Hematopoietic multipotent progenitor cell treated with erythropoietin and hydrocortisone succinate and interleukin-3 and kit ligand, for 6 days (in vitro differentiated cells): ENCODE measurements at places on chromosomes 16 and 17.

DNA sequence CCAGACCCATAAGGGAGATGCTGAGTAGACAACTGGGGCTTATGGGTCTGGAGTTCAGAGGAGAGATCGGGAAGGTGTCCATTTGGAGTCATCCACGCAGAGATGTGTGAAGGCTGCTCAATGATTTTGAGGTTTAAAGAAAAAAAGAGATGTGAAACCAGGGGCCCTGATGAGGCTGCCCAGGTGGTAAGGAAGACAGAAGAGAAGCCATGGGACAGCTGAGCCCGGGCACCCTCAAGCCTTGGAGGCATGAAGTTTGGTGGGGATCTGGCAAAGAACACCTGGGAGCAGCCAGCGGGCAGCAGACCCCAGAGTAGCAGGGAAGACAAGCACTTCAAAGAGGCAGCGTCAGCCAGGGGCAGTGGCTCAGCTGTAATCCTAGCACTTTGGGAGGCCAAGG lies 20.8 kb upstream of the MYO15B start:
- no peak for DNase-seq

DNA sequence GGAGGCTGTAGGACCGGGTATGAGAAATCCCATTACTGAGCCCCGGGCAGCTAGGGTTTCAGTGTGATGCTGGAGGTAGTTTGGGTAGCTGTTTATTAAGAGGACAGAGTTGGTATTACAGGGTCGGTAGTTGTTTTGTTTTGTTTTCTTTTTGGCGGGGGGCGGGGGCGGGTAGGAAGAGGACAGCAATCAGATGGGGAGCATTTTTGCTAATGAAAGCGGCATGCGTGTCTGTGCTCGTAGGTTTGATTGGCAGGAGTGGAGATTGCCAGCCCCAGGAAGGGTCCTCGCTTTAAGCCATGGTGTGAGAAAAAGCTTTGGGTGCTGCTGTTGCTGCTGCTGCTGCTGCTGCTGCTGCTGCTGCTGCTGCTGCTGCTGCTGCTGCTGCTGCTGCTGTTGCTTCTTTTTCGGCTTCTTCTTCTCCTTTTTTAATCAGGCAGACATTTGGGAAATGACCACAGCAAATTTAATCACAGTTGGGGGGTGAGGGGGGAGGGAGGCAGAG lies 498.5 kb upstream of the ZFHX3 start:
- no peak for DNase-seq

DNA sequence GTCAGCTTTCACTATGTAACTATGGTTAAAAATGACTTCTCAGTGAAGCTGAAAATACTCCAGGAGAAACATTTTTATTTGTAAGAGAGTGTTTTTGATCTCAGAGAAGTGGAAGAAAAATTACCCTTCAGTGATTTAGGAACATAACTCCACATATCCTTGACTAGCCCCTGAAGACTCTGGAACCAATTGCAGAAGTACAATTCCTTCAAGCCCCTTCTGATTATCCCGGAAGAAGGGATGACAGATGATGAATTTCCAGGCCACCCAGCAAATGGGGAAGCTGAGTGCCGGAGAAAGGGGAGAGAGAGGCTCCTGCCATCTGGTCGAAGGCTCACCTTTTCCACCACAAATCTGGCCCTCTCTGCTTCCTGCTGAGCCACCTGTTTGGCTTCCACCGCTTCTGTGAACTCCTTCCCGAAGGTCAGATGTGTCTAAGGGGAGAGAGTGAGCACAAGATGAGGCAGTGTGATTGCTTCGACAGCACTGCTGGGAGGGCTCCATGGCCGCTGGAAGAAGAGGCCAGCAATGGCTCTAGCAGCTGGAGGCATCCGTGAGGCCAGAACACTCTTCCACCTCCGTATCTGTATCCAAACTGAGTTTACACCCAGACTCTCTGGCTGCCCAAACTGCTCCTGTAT lies 8.1 kb downstream of the PHB1 start:
- no peak for DNase-seq

GRCh38 chr16:81567987-81568748 lies 123.6 kb downstream of the CMIP start:
- no peak for DNase-seq

DNA sequence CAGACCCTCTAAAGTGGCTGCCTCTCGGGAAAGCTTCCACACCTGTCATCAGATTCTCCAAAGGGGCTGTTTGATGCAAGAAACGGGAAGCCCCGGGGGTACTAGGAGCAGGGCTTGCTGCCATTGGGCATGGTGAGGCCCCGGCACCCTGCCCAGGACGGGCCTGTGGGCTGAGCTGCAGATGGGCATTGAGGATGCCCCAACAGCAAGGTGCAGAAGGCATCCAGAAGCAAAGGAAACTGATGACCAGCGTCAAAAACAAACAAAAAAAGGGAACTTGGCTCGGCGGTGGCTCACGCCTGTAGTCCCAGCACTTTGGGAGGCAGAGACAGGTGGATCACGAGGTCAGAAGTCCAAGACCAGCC lies 1.5 kb upstream of the LIMD2 start:
- DNase-seq: no peak

DNA sequence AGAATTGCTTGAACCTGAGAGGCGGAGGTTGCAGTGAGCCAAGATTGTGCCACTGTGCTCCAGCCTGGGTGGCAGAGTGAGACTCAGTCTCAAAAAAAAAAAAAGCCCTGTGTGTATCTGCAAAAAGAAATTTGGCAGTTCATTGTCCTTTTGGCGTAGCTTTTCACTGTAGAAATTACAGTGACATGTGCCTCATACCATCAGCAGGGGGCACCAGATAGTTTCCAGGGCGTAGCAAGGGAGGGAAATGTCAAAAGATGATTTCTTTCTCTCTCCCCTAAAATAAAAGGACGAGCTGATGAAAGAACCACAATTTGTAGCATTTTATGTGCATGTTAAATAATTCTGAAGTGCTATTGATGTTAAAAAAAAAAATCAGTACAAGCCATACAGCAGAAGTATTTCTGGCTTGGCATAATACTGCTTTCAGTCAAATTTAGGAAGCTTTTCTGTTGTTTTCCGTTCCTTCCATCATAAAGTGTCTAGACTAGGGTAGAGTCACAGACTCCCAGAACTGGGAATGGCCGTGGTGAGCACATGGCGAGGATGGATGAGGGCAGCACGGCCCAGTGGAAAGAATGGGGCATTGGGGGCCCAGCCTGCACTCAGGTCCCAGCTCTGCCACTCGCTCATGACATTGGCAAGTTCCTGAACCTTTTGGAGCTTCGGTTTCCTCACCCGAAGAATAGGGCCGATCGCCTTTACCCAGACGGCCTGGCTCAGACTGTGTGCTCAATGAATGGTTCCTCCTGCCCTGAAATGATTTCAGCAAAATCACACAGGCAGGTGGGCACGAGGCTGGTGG lies 59.8 kb upstream of the RPH3AL start:
- DNase-seq: peak; percentile 93

DNA sequence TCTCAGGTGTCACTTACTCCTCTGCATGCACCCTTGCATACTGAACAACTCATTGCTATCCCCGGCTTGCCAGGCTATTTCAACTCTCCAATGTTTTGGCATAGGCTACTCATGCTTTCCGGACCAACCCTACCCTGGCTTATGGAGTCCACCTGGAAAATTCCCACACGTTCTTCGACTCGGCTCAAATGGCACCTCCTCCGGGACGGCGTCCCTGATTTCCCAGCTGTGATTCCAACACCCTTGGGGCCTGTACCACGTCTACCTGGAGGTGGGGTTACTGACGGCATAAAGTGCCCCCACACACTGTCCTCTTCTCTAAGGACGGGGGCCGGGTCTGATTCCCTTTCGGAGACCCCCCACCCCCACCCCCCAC lies 498 bp downstream of the SMYD4 start:
- DNase-seq: peak; percentile 9

- DNase-seq: no peak
These were observed 5.1 kb downstream of the LDHD start for GRCh38 chr16:75111514-75111940.

GRCh38 chr16:30758988-30759491 lies 2.8 kb downstream of the CFAP119 start:
- DNase-seq: peak; percentile 76

GRCh38 chr17:56297184-56297583 lies 143.9 kb downstream of the ANKFN1 start:
- peak; percentile 68 for DNase-seq

DNA sequence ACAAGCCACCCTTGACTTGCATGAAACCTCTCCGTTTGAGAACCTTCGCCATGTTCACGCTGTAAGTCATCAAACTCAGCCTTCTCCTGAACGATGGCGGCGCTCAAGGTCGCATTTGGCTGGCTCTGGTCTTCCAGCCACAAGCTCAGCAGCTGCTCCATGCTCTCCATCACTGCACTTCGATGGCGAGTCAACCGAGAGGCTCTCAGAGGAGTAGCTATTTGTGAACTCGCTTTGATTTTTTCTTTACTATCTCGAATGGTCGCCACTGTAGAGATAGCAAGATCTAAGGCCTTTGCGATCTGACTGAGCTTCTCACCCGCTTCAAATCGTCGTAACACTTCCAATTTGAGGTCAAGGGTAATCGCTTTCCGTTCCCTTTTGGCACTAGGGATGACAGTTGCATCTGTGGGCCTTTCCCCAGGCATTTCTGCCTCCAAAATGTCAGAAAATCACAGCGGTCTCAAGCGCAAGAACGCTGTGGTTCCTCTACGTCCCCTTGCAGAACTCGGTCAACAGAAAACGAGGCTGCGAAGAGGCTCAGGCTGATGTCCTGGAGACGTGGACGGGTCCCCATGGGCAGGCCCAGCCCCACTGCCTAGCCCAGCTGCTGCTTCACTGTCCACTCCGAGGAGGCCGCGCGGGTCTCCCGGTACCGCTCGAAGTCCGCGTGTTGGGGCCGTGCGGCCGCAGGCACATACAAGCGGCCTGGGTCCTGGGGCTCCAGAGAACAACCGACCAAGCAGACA lies 23.1 kb downstream of the DEF8 start:
- no peak for DNase-seq

- no peak for DNase-seq
These were observed 25.8 kb downstream of the LITAF start for GRCh38 chr16:11560701-11561453.

- DNase-seq: no peak
These were observed 6.4 kb downstream of the TBX4 start for GRCh38 chr17:61458421-61459141.

- DNase-seq: no peak
These were observed 11.4 kb upstream of the KREMEN2 start for GRCh38 chr16:2952679-2953078.

DNA sequence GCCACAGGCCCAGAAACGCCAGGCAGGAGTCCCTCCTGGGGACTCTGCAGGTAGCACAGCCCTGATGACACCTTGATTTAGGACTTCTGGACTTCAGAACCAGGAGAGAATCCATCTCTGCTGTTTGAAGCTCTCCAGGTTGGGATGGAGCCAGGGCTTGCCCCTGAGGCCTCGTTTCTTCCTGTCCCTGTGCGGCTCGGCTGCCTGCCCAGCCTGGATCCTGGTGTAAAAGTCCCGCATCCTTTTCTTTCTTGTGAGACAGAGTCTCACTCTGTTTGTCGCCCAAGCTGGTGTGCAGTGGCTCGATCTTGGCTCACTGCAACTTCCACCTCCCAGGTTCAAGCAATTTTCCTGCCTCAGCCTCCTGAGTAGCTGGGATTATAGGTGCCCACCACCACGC lies 17.9 kb upstream of the CBX4 start:
- no peak for DNase-seq

- no peak for DNase-seq
These were observed 15.1 kb downstream of the GNPTG start for GRCh38 chr16:1366712-1367299.
